ENCODE measurements at places on chromosomes 13 and 19. TPM values are rescaled to one million over a fixed set of nuclear protein-coding genes. Genes with fewer than 3 reads are reported as not detected.

- DNase-seq, result no peak
- H3K4me3 ChIP-seq, result no peak overlapping the region
- H3K27me3 ChIP-seq, result no peaks in the 10 kb centered on the region
- no peaks in the 10 kb centered on the region for H3K4me1 ChIP-seq
- H3K36me3 ChIP-seq, result peaks cover 40% of the 10 kb centered on the region
- no peak overlapping the region for H3K27ac ChIP-seq
Measured at GRCh38 chr19:58084596-58085347, 13.3 kb downstream of the ZSCAN18 start.

Gene ARRDC5
- 0.41 TPM for total RNA-seq

Gene GPR18
- total RNA-seq, result not detected

- H3K4me1 ChIP-seq, result peaks cover 38% of the 10 kb centered on the region
- no peaks in the 10 kb centered on the region for H3K36me3 ChIP-seq
- DNase-seq, result no peak
- peak overlapping the region; percentile 79 for H3K27ac ChIP-seq
- no peak overlapping the region for H3K4me3 ChIP-seq
Measured at GRCh38 chr13:40508127-40508526, 158.3 kb downstream of the FOXO1 start.

DNA sequence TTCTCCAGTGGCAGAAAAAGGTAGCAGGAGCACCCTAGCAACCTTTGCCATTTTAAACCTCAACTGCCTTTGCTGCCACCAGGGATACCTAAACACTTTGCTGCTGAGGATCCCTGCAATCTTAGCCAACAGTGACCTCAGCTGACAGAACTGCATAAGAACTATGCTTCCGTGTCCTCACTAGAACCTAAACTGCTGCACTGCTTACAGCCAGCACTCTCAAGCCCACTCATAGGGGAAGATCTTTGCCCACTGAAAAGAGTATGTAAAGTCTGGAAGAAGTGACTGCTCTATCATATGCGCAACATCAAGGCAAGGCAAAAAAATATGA is 270.0 kb upstream of the PCDH20 start:
- no peak overlapping the region for H3K27ac ChIP-seq
- no peaks in the 10 kb centered on the region for H3K36me3 ChIP-seq
- H3K4me1 ChIP-seq, result no peaks in the 10 kb centered on the region
- DNase-seq, result no peak
- H3K4me3 ChIP-seq, result no peak overlapping the region
- H3K27me3 ChIP-seq, result no peaks in the 10 kb centered on the region

Gene IRS2
- 25.8 TPM for total RNA-seq

GRCh38 chr19:49361438-49362047 is 673 bp downstream of the TEAD2 start:
- no peaks in the 10 kb centered on the region for H3K27me3 ChIP-seq
- no peak for DNase-seq
- peaks cover 25% of the 10 kb centered on the region for H3K4me1 ChIP-seq

- no peak overlapping the region for H3K27ac ChIP-seq
- no peak overlapping the region for H3K4me3 ChIP-seq
- DNase-seq, result no peak
- no peaks in the 10 kb centered on the region for H3K27me3 ChIP-seq
Measured at GRCh38 chr13:39749528-39749927, 94.1 kb downstream of the COG6 start.

Gene INSL3
- total RNA-seq, result not detected

DNA sequence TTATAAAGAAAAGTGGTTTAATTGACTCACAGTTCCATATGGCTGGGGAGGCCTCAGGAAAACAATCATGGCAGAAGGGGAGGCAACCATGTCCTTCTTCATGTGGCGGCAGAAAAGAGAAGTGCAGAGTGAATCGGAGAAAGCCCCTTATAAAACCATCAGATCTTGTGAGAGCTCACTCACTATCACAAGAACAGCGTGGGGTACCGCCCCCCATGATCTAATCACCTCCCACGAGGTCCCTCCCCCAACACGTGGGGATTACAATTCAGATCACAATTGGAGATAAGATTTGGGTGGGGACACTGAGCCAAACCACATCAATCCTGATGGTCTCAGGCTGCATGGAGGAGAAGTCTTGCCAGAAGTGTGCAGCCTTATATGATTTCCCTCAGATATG is 26.0 kb downstream of the TM9SF2 start:
- H3K27ac ChIP-seq, result no peak overlapping the region
- no peak for DNase-seq
- H3K4me3 ChIP-seq, result no peak overlapping the region
- no peaks in the 10 kb centered on the region for H3K4me1 ChIP-seq
- H3K36me3 ChIP-seq, result peaks cover 32% of the 10 kb centered on the region

GRCh38 chr19:50749490-50749889 is 20.8 kb upstream of the GPR32 start:
- H3K4me1 ChIP-seq, result no peaks in the 10 kb centered on the region
- H3K27ac ChIP-seq, result no peak overlapping the region
- H3K4me3 ChIP-seq, result no peak overlapping the region
- no peaks in the 10 kb centered on the region for H3K36me3 ChIP-seq
- H3K27me3 ChIP-seq, result peaks cover 12% of the 10 kb centered on the region
- no peak for DNase-seq

Gene EFNB2
- 36.6 TPM for total RNA-seq

DNA sequence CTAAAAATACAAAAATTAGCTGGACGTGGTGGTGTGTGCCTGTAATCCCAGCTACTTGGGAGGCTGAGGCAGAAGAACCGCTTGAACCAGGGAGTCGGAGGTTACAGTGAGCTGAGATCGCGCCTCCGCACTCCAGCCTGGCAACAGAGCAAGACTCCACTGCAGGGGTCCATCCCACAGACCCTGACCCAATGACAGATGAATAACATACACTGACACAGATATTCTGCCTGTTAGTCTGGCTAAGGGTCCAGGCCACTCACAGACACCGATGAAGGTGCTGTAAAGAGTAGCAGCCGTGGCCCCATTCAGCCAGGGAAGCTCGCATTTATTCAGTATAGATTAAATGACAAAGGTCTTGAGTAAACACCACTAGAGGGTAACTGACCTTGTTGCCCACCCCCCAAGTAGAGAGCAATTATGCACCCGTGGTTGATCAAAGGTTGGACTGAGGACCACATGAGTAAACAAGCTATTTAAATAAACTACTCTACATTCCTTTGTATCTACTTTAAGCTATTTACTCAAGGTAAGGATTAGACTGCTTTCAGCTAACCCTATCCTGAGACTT is 8.5 kb upstream of the CRYL1 start:
- peaks cover 2% of the 10 kb centered on the region for H3K36me3 ChIP-seq
- H3K27me3 ChIP-seq, result no peaks in the 10 kb centered on the region
- no peak for DNase-seq
- no peak overlapping the region for H3K4me3 ChIP-seq
- H3K4me1 ChIP-seq, result no peaks in the 10 kb centered on the region
- no peak overlapping the region for H3K27ac ChIP-seq

Gene DNAAF3
- total RNA-seq, result 2.2 TPM

DNA sequence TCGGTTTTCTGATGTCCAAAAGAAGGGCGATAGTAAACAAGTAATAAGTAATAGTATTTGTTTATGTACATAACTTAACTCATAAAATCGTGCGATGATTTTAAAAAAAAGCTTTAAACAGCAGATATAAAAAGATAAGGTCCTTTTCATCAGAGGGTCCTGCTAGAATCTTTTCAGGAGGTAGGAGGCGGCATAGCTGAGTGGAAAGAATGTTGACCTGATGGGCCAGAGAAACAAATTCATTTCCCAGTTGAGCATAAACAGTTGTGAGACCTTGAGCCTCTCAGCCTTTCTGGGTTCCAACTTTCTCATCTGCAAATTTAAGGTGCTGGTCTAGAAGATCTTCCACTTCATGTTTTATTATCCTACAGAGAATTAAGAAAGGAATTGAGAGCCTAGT is 173.5 kb downstream of the LACC1 start:
- H3K4me3 ChIP-seq, result peak overlapping the region; percentile 37
- H3K27ac ChIP-seq, result peak overlapping the region; percentile 99
- no peak for DNase-seq
- no peaks in the 10 kb centered on the region for H3K36me3 ChIP-seq

- peaks cover 8% of the 10 kb centered on the region for H3K4me1 ChIP-seq
- no peaks in the 10 kb centered on the region for H3K36me3 ChIP-seq
- DNase-seq, result no peak
- no peak overlapping the region for H3K27ac ChIP-seq
Measured at GRCh38 chr19:8500158-8500557, 2.3 kb downstream of the PRAM1 start.

- no peaks in the 10 kb centered on the region for H3K27me3 ChIP-seq
- H3K27ac ChIP-seq, result peak overlapping the region; percentile 64
- H3K4me3 ChIP-seq, result no peak overlapping the region
- peaks cover 4% of the 10 kb centered on the region for H3K4me1 ChIP-seq
- DNase-seq, result no peak
- peaks cover 26% of the 10 kb centered on the region for H3K36me3 ChIP-seq
Measured at GRCh38 chr19:34345947-34346351, 19.0 kb upstream of the GPI start.

Gene ELANE
- total RNA-seq, result not detected

Gene IFT88
- 5.9 TPM for total RNA-seq

Gene MUC16
- not detected for total RNA-seq

DNA sequence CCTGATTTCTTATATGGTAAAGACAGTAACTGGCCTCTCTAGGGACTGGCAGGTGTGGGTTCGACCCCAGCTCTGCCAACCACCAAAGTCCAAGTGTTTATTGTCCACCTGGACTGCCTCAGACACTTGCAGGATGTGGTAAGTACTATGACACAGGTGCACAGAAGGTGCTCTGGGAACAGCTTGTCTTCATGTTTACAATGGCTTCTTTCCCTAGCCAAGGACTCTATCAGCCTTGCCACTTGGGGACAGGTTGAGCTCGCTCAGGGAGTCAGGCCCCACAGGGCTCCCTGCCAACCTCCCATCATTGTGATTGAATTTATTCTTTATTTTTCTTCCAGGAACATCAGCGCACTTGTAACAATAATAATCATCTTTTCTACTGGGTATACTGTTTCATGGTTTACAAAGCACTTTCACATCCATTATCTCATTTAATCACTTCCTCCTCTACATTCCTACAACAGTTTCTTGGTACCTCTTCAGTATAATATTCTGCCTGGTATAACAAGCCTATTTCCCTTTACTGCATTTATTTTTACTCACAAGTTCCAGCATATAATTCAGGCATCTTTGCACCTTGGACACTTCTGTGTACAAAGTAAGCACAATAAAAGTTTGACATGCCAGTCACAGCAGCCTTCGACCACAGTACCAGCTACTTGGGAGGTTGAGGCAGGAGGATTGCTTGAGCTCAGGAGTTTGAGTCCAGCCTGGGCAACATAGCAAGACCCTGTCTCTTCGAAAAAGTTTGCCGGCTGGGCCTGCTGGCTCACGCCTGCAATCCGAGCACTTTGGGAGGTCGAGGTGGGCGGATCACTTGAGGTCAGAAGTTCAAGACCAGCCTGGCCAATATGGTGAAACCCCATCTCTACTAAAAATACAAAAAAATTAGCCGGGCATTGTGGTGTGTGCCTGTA is 24.2 kb upstream of the GATAD2A start:
- H3K4me1 ChIP-seq, result peaks cover 9% of the 10 kb centered on the region
- no peaks in the 10 kb centered on the region for H3K36me3 ChIP-seq
- H3K27me3 ChIP-seq, result no peaks in the 10 kb centered on the region
- H3K4me3 ChIP-seq, result no peak overlapping the region

- no peaks in the 10 kb centered on the region for H3K36me3 ChIP-seq
- peaks cover 19% of the 10 kb centered on the region for H3K4me1 ChIP-seq
- no peak overlapping the region for H3K4me3 ChIP-seq
- no peaks in the 10 kb centered on the region for H3K27me3 ChIP-seq
Measured at GRCh38 chr19:49564616-49565045, 15.7 kb downstream of the NOSIP start.

Gene FCGBP
- total RNA-seq, result 0.42 TPM

DNA sequence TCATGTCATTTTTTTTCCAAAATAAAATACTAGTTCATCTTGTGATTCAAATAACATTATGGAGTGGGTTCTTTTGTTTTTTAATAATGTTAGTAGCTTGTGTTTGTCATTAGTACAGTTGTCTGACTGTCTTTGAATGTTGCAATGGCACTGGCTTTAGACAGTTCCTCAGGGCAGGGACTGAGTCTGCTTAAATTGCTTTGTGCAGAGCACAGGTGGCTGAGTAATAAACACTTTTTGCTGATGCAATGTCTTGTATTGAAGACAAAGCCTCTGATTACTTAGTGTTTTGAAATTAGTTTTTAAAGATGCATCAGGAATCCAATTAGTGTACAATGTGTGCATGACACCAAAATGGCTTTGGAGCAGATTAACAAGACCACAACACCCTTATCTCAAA is 88.7 kb upstream of the PCDH9 start:
- H3K36me3 ChIP-seq, result no peaks in the 10 kb centered on the region
- no peaks in the 10 kb centered on the region for H3K27me3 ChIP-seq
- H3K27ac ChIP-seq, result no peak overlapping the region
- no peak for DNase-seq
- H3K4me1 ChIP-seq, result no peaks in the 10 kb centered on the region

GRCh38 chr19:49588365-49589122 is 2.4 kb upstream of the PRR12 start:
- no peaks in the 10 kb centered on the region for H3K27me3 ChIP-seq
- H3K27ac ChIP-seq, result no peak overlapping the region
- DNase-seq, result no peak
- peaks cover 18% of the 10 kb centered on the region for H3K4me1 ChIP-seq
- H3K4me3 ChIP-seq, result no peak overlapping the region

Gene SIGLEC12
- not detected for total RNA-seq

DNA sequence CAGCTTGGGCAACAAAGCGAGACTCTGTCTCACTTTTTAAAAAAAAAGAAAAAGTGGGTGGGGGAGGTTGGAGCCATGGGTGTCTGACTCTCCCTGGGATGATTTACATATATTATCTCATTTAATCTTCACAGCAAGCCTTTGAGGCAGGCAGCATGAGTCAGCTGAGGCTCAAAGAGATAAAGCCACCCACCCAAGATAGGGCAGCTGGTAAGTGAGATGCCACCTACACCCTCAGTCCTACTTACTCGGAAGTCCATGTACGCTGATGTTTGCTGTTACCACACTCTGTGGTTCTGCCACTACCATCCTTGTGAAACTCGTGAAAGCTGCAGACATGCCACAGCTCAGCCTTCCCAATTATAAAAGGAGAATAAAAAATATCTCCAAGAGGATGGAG is 142.0 kb upstream of the TSHZ3 start:
- H3K36me3 ChIP-seq, result no peaks in the 10 kb centered on the region
- no peak for DNase-seq
- no peak overlapping the region for H3K4me3 ChIP-seq

DNA sequence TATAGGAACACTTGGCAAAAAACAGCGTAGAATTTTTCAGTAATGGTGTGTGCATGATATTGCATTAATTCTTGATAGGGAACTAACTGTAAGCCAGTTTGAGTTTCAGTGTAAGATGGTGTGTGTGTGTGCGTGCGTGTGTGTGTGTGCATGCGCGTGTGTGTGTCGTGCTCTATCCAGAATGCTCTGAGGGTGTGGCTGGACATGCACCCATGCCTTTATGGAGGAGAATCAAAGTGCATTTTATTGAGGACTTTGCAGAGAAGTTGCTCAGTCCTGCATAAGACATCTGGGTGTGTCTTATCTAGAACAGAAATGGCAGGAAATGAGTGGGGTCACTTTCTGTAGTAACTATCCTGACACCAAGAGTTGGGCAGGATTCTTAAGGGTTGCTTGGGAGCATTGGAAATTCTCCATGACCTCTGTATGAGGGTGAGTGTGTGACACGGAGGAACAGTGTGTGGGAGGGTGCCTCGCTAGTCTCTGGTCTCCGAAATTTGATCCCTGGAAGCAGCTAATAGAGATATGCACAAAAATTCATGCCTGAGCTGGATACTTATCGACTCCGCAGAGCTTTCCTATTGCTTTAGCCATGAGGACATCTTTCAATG is 252.2 kb downstream of the TSHZ3 start:
- no peak overlapping the region for H3K27ac ChIP-seq
- peaks cover 13% of the 10 kb centered on the region for H3K4me1 ChIP-seq
- no peaks in the 10 kb centered on the region for H3K36me3 ChIP-seq
- no peaks in the 10 kb centered on the region for H3K27me3 ChIP-seq
